ENCODE measurements at places on chromosomes 16 and 17. TPM values are rescaled to one million over a fixed set of nuclear protein-coding genes. Genes with fewer than 3 reads are reported as not detected.

- DNase-seq = peak; percentile 98
Measured at GRCh38 chr17:35063514-35064223, at the start of gene RFFL. RFFL (minus strand) TSS chr17:35063707; CDS start chr17:35026553, 37,154 bp downstream.

NACA2 gene
- total RNA-seq = not detected

DVL2 gene
- 39.1 TPM for total RNA-seq

DNA sequence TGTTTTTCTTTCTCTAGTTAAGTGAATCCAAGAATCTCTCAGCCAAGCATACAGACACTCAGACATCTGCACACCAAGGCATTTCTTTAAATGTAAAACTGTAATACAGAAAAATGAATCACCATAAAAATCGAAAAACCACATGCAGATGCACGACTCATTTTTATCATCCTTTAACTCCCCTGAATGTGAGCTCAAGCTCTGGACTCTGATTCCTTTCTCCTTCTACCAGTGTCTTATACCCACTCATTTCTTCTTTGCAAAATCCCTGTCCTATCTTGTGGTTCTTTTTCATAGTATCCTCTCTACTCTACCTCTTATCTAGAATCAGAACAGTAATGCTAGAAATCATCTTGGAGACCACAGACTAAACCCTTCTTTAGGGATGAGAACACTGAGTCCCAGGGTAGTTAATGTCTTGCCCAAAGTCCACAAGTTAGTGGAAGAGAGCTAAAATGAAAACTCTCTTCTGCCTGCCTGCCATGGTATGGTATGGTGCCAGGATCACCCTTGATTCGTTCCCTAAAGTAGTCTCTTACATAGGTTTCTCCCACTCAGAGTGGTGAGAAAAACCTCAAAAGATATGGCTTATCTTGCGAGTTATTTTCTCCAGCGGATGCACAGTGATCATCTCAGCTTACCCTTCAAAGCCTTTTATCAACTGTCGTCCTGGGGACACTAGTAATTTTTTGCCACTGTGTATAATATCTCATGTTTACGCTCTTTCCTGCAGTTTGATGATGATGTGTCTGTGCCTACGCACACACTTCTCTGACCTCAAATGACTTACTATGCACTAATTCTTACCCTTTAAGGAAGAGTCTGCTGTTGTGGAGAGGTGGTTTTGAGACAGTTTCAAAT, 30.2 kb downstream of the BRD7 start:
- DNase-seq = no peak

DNA sequence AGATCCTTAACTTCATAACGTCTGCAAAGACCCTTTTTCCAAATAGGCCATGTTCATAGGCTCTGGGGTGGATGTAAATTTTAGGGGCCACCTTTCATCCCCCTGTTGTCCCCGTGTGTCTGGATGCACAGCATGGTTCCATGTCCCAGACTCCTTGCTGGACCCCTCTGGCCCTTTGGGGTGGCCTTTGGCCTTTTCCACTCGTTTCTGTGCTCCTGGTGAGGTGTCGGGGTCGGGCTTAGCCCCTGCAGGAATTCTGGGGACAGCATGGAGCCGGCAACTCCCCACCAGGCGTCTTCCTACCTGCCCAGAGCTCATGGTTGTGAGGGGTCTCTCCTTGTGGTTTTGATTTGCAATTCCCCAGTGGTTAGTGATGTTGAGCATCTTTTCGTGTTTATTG, 183.5 kb downstream of the SEC14L1 start:
- DNase-seq = no peak

AKAP1 gene
- total RNA-seq = 6.9 TPM

DNA sequence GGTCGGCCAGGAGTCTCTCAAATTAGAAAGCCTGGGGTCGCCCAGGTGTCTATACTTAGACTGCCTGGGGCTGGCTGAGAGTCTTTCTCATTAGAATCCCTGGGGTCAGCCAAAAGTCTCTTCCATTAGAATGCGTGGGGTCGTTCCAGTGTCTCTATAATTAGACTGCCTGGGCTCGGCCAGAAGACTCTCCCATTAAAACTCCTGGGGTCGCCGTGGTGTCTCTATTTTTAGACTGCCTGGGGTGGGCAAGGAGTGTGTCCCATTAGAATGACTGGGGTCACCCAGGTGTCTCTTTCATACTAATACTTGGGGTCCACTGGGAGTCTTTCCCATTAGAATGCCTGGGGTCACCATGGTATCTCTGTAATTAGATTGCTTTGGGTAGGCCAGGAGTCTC, 2227.7 kb downstream of the TP53TG3F start:
- no peak for DNase-seq

DNA sequence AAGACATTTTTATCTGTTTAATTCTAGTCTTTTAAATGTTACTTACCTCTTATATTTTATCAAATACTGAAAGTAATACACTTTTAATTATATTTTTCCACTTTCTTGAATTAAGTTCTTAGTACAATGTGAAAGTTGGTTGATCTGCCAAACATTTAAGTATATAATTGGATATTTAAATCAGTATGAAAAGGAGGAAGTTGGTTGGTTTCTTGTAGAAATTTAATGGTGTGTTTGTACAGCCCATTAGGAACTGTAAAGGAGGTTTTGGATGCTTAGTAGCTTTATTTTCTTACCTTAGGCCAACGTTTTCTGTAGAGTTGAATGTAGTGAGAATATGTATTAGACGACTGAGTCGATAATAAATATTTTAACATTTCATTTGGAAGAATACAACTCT, 5.4 kb downstream of the NFATC3 start:
- no peak for DNase-seq

GRCh38 chr17:76405967-76406647, 21.7 kb downstream of the SPHK1 start:
- no peak for DNase-seq

DNA sequence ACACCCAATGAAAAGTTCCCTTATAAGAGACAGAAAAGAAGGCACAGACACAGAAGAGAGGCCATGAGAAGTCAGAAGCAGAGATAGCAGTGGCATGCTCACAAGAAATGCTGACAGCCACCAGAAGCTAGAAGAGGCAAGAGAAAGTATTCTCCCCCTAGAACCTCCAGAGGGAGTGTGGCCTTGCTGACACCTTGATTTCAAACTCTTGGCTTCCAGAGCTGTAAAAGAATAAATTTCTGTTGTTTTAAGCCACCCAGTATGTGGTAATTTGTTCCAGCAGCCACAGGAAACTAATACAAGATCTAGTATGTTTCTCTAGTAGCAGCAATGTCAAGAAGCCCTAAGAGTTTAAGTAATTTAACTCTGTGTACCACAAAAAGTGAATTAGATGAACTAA, 87.2 kb upstream of the NOG start:
- DNase-seq = no peak

GRCh38 chr17:65062171-65062915, 5.8 kb upstream of the GNA13 start:
- peak; percentile 55 for DNase-seq

C17orf67 gene
- total RNA-seq = not detected

GRCh38 chr16:66746682-66747081, 4.7 kb downstream of the DYNC1LI2 start:
- DNase-seq = peak; percentile 27

UNC45B gene
- total RNA-seq = not detected

NME4 gene
- 101 TPM for total RNA-seq

DNA sequence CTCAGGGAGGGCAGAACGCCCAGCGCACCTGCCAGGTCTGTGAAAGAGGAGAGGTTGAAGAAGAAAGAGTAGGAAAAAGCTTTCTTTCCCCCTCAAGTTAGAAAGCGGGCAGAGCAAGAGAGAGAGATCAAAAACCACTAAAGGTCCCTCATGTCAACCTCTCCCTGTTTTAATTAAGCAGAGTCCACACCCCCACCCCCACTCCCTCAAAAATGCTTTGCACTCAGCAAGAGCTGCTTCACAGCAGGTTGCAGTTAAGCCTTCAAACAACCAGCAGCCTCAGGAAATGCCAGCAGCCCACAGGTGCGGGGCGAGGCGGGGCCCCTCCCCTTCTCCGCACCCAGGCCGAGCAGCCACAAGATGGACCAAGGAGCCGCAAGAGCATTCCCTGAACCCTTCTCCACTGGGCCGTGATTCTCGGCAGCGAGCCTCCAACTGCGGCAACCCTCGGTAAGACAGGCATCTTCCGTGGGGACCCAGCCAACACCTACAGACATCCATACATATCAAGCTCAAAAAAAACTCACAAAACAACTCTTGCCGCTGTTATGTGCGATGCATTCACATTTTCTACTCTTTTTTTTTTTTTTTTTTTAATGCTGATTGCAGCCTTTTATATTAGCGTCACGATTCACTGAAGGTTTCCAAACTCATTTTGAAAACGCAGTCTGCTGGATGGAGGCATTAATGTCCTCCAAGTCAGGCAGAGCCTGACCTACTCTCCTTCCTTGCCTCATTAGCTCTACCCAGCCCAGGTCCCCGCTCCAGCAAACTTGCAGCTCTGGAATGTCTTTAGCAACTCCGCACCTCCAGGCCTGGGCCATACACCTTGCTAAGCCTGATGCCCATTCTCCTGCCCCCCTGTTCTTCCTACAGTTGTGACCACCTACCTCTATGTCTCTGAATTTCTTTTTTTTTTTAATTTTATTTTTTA, 66.1 kb downstream of the AXIN2 start:
- DNase-seq = no peak

CD79B gene
- 0.27 TPM for total RNA-seq

SDK2 gene
- total RNA-seq = 0.30 TPM

DNA sequence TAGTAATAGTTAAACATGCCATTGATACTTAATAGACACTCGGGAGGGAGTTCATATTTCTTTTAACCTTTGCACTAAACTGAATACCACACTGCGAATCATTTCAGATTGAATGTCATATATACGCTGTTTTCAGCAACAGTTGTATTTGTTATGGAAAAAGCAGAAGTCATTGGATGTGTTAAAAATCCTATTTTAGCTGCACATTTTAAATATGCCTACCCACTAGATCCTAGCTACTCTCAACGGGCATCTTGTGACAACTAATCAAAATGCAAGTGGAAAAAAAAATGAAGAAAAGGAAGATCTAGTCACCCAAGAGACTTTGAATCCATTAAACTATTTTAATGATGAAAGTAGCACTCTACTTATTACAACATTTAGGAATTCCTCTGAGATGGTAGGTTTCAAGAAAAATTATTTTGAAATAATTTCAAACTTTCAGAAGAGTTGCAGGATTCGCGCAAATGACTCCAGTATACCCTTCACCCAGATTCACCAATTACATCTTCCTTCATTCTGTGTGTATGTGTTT, 51.4 kb upstream of the MNT start:
- no peak for DNase-seq

- peak; percentile 57 for DNase-seq
Measured at GRCh38 chr17:77320485-77321256, 179.9 kb downstream of the SEC14L1 start.

- DNase-seq = no peak
Measured at GRCh38 chr17:48601539-48602425, 3.0 kb downstream of the HOXB6 start.

DNA sequence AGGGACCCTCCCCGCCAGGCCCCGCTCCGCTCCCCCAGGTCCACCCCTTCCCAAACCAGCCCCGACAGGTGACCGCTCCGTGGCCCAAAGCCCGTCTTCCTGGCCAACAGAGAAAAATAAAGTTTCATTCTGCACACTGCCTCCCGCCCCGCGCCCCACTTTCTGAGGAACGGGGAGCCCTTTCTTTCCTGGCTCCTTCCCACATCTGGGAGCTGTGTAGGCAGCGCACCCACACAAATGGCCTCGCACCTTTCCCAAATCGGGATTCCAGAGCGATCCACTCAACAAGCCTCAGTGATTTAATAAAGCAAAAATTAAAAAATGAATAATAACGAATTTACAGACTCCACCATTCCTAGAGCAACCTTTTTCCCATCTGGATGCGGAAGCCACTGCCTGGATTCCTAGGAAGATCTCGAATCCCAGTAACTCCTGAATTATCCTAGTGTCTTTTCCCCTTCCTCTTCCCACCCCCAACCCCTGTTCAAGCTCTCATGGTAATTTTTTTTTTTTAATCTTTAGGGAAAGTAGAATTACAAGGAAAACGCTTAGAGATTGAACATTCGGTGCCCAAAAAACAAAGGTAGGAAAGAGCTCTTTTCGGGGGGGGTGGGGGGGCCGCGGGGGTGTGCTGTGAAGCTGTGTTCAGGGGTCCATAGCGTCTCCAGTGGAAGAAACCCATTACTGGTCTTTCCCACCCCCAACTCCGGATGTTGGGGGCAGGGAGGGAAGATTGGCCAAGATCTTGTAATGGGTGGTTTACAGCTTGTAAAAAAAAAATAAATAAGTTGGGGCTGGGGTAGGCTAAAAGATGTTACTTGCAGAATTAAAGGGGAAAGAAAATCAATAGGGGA, 1.6 kb downstream of the IGF2BP1 start:
- no peak for DNase-seq

- no peak for DNase-seq
Measured at GRCh38 chr17:80365001-80365965, 49.7 kb upstream of the ENDOV start.

DNA sequence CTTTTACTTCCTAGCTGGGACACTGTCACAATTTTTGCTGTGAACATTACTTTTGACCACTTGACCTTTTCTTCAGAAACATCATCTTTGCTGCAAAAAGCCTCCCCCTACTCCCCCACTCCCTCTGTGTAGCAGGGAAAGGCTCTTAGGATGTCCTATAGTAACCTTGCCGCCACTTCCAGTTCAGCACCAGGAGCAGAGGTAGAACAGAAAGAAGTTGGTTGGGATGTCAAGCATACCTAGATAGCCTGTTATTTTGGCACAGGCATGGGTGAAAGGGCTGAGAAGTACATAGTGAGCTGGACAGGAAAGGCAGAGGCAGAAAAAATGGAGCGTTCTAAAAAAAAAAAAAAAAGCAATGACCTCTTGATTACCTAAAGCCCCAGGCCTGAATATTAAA, 31.3 kb downstream of the SMIM36 start:
- no peak for DNase-seq

GRCh38 chr17:2264067-2264860, 39.3 kb downstream of the SMG6 start:
- no peak for DNase-seq

DNA sequence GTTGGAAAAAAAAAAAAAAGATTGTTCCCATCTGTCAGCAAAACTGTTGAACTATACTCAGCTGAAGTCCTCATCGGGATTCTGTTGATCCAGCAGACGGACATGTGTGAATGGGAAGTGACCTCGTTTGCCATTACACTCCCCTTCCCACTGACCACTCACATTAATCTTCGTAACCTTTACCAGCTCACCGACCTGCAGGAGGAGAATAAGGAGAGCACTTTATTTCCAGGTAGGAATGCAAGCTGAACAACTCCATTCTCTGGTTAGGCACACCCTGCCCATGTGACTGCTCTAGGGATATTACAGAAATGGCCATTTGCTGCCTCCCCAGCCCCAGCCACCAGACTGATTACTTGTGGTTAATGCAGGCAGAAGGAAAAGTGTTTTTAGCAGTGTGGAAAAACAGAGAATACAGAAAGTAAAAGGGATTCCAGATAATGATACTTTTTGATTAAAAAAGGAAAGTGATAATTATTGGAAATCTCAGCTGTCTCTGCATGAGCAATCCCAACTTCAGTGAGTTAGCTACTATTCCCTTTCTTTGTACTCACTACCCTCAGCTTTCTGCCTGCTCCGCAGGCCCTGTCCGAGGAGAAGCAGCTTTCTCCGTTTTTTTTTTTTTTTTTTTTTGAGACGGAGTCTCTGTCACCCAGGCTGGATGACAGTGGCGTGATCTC, 23.6 kb upstream of the YWHAE start:
- DNase-seq = peak; percentile 20

GRCh38 chr16:48574766-48575165, 35.2 kb downstream of the N4BP1 start:
- DNase-seq = no peak
